HFF-Myc (cell line): ENCODE measurements at places on chromosomes 1 and 21.

GRCh38 chr1:169872906-169873305 is 20.8 kb downstream of the SCYL3 start:
- no peak for DNase-seq

- no peak for DNase-seq
These were observed 62.0 kb downstream of the TOR1AIP2 start for GRCh38 chr1:179815641-179816040.

DNA sequence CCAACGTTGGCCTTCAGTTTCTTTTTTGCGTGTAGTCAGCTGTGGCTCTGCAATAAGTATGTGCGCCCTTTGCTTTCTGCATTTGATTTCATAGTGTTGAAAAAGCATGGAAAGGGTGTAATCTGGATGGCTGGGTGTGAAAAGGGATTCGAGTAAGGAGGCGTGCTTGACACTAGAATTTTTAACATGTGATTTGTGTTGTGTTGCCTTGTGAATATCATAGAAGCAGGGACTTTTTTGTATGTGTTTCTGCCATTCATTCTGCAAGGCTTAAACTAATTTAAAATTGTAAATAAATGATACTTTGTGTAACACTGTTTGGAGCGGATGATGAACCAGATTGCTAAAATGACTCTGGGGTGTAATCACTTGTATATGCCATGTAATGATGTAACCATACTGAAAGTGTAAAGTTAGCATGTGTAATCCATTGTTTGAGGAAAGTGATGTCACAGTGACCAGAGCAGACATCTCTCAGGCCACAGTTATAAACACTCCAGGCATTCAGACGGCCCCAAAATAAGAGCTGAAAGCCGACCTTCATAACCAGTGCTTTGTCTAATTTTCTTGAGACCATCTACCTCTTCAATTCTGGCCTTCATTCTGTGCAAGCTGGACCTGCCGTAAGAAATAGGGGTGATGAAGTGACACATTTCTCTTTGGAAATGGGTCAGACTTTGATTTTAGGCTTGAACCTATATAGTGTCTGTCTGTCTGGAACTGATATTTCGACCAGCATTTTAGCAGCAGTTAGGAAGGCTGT is 618 bp downstream of the SH3BGR start:
- DNase-seq: no peak

DNA sequence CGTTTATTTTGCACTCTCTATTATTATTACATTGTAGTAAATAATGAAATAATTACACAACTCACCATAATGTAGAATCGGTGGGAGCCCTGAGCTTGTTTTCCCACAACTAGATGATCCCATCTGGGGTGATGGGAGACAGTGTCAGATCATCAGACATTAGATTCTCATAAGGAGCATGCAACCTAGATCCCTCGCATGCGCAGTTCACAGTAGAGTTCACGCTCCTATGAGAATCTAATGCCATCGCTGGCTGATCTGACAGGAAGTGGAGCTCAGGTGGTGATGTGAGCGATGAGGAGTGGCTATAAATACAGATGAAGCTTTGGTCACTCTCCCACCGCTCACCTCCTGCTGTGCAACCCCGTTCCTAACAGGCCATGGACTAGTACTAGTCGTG is 112.1 kb downstream of the ROR1 start:
- no peak for DNase-seq

DNA sequence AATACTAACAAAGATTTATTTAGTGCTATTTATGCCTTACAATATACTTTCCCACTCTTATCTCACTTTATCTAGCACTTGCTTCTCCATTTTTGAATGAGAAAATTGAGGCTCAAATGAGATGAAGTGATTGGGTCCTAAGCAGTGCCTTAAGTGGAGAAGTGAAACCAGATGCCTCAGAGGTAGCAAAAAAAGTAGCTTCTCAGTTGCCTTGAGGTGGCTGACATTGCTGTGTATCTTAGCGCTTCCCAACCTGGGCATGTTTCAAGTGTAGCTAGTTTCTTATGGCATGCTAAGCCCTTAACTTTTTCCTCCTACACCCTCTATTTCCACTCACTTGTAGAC is 390.4 kb downstream of the OMA1 start:
- DNase-seq: no peak

DNA sequence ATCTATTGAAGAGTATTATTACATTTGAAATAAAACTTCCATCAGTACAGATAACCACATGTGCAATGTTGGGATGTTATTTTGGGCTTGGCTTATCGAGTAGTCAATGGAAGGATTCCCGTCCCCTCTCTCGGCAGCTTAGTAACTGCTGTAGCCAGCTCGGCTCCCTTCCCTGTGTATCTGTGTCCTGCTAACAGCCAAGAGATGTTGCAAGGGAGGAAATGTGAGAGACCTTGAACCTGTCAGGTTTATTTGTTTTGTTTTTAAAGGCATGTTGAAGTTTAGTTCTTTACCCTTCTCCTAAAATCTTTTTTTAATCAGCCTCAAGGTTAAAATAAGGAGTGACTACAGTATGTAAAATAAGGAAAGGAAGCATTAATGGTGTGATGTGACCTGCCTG is 13.6 kb upstream of the TARS2 start:
- no peak for DNase-seq

- DNase-seq: no peak
These were observed 116.2 kb downstream of the HMCN1 start for GRCh38 chr1:185850366-185850765.

DNA sequence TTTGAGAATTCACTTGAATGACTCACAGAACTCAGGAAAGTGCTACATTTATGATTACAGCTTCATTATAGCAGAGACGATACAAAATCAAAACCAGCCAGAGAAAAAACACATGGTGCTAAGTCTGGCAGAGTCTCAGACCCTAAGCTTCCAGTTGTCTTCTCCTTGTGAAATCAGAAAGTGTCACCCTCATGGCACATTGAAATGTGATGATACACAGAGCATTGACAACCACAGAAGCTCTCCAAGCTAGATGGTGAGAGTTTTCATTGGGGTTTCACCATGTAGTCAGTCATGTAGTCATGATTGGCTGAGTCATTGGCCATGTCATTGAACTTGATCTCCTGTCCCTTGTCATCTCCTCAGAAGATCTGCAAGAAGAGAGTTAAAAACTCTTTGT is 526.6 kb downstream of the MRPL39 start:
- no peak for DNase-seq

- DNase-seq: no peak
These were observed 945 bp downstream of the RNPEP start for GRCh38 chr1:201983380-201983805.

GRCh38 chr21:36323032-36323431 is 3.0 kb downstream of the MORC3 start:
- no peak for DNase-seq

- no peak for DNase-seq
These were observed 406.9 kb upstream of the USP24 start for GRCh38 chr1:55622074-55622473.

GRCh38 chr1:89516055-89516454 is 8.6 kb upstream of the LRRC8B start:
- DNase-seq: peak; percentile 33

GRCh38 chr1:68811806-68812205 is 314.9 kb upstream of the DEPDC1 start:
- no peak for DNase-seq

GRCh38 chr1:8477166-8477982 is 159.5 kb downstream of the SLC45A1 start:
- DNase-seq: no peak

DNA sequence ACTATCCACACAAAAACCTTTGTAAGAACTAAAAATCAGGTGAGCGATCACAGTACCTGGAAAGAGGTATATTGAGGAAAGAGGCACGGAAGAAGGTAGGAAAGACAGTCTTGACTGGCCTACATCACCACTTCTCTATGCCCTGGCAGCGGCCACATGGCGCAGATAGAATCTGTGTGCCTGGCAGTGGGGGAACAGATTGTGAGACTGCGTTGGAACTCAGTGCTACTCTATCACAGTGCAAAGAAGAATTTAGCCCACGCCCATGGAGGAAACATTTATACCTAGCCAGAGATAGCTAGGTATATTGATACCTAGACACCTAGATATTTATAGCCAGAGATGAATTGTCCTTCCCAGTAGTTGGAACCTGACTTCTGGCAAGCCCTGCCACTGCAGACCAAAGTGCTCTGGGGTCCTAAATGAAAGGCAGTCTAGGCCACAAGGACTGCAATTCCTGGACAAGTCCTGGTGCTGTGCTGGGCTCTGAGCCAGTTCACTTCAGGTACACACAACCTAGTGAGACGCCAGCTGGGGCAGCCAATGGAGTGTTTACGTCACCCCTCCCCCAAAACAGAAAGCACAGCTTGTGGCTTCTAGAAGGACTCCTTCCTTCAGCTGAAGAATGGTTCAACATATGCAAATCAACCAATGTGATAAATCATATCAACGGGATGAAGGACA is 51.9 kb downstream of the DHX9 start:
- no peak for DNase-seq

GRCh38 chr1:220880726-220881506 is 1.7 kb downstream of the HLX start:
- no peak for DNase-seq

DNA sequence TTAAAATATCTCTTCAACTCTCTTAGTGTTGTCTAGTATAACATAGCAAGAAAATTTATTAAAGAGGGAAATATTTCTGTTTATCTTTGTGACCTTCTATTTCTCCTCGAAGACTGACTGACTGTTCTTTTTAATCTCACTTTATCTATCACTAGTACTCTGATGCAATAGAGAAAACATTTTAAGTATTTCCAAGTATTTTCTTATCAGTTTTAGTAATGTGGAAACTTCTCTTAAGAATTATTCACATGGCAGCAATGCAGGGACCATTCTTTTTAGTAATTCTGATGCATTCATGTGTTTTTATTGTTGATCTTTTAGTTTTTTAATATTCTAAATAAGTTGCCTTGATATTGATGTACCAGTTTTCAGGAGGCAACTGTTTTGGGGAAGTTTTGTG is 115.7 kb downstream of the NEK7 start:
- no peak for DNase-seq

DNA sequence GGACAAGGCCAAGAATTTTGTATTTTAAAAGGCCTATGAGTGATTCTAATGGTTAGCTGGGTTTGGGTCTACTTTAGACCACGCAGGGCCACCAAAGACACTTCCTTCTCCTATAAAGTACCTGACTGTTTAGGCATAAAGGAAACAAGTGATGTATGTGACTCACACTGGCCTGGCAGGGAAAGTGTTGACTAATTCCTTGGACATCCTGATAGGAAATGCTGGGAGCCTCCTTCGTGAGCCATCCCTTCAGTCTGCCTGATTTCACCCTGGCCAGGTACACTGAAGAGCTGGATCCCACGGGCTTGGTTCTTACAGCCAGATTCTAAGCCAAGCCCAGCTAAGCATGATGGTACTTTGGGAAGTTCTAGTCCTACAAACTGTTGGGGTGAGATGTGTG is 100.5 kb upstream of the HMGB4 start:
- peak; percentile 16 for DNase-seq

DNA sequence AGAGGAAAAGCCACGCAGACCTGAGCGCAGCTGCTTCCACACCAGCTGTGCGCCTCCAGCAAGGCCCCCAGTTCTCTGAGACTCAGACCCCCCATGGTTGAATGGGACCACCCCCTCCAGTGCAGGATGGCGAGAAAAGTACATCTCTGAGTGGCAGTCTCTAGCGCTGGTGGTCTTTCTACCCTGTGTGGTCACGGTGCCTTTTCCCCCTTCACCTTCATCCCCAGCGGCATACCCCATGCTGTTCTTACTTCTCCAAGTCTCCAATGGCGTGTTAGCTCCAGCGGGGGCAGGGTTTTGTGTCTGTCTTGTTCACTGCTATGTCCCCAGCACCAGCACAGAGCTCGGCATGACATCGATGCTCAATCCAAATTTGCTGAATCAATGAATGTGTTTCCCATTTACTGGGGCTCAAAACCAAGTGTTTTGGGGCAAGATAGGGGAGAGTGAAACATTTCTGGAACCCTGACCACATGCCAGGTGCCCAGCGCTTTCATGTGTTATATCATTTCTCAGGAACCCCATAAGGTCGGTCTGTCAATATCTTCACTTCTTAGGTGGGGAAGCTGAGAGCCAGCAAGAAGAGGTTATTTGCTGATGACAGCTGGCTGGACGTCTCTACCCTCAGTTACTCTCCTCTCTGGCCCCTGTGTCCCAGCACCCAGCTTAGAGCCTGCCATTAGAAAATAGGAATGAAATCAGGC is 959 bp upstream of the SDC3 start:
- no peak for DNase-seq

DNA sequence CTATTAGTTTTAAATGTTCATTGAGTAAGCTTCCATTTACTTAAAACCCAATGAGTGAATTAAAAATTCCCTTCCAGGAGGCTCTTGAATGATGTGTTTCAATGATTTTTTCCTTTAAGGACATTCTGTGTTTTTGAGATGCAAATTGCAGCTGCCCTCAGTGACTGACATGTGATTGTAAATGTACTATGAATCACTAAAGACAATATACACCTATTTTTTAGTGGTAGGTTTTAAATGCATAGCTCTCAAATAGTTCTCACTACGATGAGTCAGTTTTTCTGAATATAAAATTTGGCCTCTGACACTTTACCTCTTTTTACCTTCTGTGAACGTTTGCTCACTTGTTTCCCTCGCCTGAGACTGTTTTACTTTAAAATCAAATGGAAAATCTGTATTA is 204.7 kb downstream of the BARHL2 start:
- DNase-seq: no peak

GRCh38 chr1:54311506-54311905 is 94.7 kb downstream of the SSBP3 start:
- no peak for DNase-seq

DNA sequence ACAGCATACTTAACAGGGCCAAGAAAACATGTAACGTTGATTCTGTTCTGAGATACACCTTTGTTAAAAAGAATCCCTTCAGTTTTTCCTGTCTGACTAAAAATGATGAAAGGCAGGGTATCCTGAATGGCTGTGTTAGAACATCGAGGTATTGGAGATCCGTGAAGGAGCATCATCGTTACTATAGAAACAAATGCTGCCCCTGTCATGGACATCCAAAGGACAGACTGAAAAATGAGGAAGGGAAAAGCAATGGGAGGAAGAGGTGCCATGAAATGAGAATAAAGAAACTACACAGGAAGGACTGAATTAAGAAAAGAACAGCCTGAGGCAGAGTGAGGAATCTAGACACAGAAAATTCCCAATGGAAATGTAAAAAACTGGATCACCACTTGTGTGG is 257.9 kb downstream of the PDE4B start:
- no peak for DNase-seq
